ENCODE measurements at places on chromosomes 3 and 15.

DNA sequence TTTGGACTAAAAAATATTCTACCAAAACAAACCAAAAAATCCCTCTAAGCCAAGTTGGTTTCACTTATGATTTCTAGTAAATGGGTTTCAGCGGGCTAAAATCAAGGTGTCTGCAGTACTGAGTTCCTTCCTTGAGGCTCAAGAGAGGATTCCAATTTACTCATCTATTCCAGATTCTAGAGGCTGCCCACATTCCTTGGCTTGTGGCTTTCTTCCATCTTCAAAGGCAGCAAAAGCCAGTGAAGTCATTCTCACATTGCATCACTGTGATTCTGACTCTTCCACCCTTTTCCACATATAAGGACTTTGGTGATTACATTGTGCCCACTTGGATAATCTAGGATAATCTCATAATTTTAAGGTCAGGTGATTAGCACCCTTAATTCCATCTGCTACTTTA lies 48.1 kb downstream of the DPPA2 start:
- DNase-seq: no peak

DNA sequence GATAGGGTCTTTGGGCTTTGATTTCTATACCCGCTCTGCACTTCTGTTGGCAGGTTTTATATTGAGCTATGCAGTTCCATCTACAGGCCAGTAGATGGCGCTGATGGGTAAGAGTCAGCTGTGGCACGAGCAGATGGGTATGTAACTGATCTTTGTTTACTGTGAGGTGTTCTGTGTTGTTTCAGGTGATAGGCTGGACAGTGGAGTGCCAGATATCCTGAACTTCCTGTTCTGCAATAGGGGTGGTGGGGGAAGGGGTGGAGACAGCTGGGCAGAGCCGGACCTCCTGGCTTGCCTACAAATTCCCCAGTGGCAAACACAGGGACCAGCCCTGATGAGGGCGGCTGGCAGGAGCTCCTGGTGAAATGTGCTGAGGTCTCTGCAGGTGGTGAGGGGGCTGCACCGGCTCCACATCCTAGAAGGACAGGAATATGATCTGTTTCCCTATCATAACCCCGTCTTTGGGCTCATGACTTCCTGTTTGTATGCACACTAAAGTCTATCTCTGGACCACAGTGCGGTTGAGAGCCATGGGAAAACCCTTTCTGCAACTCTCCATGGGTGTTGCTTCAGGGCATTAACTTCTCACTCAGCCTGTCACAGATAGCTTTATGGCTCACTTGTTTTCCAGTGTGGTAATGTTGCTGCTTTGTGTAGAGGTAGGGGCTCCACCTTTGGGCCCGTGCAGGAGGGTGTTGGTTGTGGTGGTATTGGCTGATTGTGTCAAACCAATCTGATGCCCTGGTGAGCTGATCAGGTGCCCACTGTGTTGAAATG lies 13.4 kb upstream of the FAM98B start:
- peak; percentile 57 for DNase-seq

DNA sequence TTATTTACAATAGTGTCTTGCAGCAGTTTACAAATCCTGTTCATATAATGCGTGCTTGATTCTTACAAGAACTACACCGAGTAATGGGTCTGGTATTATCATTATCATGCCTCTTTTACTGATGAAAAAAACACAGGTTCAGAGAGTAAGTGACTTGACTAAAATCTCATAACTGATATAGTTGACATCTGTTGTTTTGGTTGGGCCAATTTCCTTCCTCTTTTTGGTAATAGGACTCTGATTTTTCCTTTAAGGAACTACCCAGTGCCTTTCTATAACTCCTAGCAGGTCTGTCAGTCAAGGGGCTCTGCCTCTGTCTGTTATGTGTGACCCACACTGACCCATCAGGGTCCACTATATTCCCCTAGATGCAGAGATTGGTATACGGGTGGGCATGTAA lies 14.6 kb upstream of the BLOC1S6 start:
- no peak for DNase-seq

DNA sequence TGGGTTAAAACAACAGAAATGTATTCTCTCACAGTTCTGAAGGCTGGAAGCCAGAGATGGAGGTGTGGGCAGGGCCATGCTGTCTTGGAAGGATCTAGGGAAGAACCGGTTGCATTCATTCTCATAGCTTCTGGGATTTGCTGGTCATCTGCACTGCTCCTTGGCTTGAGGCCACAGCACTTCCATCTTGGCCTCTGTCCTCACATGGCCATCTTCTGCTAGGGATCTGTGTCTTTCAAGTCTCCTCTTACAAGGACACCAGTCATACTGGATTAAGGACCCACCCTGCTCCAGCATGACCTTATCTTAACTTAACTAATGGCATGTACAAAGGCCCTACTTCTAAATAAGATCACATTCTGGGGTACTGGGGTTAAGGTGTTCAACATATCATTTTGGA lies 47.7 kb downstream of the RPLP1 start:
- DNase-seq: no peak

DNA sequence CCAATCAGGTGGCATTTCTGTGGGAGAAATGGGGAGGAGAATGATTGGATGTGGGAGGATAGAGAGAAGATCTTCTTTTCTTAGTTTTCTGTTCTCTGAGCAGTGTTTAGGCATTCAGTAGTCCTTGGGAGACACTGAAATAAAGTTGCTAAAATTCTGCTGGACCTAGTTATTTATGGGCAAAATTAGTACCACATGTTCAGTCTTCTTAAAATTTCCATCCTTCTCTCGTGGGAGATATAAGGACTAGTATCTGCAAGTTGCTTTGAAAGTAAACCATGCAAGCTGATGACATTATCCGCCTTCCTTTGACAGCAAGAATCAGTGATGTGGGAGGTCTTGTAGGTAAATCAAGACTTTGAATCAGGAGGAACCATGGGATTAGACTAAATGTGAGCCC lies 19.9 kb upstream of the CHST2 start:
- DNase-seq: no peak

- no peak for DNase-seq
Observed at GRCh38 chr15:58566029-58566428, 134.2 kb downstream of the LIPC start.

DNA sequence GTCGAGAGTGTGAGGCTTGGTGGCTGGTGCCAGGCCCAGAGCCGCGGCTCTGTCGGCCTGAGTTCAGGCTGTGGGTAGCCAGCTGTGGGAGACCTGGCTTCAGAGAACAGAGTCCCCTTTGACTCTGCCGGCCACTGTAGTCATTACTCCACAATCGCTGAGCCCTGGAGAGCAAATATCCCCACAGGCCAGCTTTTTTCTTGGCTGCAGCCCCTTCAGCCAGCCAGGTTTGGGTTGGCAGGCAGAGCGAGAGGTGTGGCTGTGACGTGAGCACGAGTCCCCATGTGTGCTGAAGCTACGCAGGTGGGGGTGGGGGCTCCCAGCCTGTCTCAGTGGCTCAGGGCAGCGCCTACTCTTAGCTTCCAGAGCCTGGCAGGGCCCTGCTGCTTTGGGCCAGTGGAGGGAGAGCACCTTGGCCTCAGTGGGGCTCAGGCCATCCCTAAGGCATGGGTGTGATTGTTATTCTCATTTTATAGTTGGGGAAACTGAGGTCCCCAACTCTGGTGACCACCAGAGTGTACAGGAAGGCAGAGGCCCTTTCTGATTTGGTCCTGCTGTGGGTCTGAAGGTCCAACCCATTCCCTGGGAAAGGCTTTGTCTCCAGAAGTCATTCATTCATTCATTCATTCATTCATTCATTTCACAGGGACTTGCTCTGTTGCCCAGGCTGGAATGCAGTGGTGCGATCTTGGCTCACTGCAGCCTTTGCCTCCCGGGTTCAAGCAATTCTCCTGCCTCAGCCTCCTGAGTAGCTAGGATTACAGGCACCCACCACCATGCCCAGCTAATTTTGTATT lies 45.7 kb upstream of the LCTL start:
- DNase-seq: no peak

DNA sequence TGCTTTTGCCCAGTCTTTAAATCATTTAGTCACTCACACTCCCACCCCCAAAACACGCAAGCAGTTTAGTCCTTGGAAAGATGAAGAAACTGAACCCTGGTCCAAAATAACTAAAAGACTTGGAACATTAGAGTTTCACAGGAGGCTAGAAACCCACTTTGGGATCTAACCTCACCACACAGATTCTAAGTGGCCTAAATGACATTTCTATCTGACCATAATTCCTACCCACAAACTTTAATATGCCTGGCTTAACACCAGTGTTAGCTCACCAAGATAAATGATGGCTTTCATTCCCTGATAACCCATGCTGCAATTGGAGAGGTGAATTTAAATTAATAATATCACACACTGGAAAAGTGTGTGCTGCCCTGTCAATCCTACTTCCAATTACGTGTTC lies 295.3 kb upstream of the UBE2E2 start:
- no peak for DNase-seq

DNA sequence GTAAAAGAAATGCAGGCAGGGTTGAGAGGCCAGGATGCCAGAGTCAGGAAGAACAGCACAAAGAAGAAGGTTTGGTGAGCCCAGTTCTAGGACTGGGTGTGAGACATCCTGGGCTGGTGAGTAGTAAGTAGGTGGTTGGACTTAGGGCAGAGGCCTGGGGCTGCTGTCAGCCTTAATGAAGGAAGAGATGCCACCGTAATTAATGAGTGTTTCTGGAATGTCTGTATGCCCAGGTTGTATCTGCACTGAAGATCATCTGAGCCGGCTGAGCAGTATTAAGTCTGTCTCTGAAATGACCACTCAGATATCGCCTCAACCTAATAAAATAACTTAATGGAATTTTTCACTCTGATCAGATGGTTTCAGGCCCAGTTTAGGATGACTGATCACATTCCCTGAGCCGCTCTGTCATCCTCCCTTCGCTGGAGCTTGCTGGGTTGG lies 532.9 kb upstream of the IL12A start:
- DNase-seq: no peak

- DNase-seq: no peak
Observed at GRCh38 chr15:64216730-64217428, 54.1 kb upstream of the PPIB start.

DNA sequence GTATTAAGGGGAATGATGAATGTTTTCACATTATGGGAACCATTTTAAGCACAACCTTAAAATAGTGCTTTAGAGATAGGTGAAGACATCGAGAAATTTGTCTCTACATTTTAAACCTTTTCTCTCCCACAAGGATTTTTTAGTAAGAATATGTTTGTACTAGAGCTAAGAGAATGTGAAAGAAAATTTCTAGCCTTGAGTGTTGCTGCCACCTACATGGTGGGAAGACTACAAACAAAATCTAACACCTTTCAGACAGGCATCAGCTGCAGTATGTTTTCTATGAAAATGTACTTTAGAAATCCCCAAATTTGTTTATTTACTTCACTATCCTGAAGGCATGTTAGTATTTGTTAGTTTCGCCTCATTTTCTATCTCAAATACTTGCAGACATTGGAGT lies 247.4 kb downstream of the WDR72 start:
- DNase-seq: no peak

DNA sequence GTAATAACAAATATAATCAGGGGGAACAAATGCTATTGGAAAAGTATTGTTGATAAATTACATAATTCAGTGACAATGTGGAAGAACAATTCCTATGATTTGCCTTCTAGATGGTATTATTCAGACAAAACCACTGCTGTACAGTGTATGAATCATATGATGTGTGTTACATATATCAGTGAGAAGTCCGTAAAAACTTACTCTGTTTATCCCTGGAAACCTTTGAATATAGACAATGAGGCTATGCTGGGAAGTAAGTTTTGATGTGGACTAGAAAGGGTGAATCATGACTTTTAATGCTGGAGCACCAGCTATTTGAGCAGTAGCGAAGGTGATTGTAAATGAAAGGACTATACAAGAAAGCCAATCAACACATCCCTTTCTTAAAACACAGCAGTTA lies 17.9 kb downstream of the C3orf38 start:
- no peak for DNase-seq

DNA sequence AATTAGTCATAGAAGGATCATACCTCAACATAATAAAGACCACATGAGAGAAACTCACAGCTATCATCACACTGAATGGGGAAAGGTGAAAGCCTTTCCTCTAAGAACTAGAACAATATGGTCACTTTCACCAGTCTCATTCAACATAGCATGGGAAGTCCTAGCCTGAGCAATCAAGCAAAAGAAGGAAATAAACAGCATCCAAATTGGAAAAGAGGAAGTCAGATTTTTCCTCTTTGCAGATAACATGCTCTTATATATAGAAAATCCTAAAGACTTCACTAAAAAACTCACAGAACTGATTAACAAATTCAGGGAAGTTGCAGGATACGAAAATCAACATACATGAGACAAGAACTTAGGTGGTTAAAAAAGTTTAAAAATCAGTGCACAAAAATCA lies 24.7 kb downstream of the MAP3K13 start:
- DNase-seq: no peak

DNA sequence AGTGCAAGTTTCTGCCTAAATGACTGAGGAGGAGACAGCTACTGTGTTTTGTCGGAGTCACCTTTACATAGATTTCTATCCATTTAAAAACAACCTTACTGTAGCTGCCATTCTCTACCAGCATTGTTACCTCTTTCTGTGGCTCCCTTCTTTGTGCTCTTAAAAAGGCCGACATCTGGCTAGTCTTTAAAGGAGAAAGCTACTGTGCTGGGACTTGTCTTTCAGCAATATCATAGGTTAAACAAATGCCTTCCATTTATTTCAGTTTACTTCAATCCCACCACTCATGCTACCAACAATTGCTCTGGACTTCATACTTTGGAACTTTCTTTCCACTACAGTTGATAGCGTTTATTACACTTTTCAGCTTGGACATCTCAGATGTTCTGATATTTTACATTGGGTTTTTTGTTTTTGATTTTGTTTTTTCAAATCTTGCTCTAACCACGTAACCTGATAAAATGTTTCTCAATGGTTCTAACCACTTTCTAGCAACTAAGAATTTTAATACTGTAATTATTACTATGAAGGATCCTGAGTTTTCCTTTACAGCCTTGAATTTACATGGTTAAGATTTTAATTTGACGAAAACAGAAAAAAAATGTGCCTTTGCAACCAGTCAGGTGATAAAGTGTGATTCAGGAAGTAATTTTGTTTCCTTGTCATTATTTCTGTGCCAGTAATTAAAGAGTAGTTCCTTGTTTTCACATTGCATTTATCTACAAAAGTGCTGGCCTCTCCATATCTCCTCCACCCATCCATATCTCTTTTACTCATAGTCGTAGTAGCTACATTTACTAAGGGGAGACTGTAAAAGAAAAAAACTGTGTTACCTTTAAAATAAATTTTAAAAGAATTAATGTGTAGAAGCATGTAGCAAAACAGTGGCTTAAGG lies 1.3 kb upstream of the CBLB start:
- no peak for DNase-seq

- peak; percentile 55 for DNase-seq
Observed at GRCh38 chr3:138068579-138069174, 46.7 kb downstream of the DZIP1L start.

DNA sequence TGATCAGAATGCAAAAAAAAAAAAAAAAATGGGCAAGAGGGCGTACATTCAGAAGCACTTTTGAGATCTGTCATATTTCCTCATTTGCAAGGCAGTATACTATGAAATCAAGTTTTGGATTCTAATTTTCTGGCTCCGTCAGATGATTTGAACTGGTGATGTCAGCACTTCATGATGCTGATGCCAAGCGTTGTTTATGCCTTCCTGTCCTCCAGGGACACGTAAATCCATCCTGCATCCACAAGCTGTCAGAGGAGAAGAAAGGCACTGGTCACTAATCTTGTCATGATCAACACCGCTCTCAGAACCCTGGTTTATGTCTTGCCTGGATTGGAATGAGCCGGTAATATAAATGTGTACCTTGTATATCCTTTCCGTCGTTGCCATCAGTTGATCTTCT lies 152.1 kb upstream of the EPHA3 start:
- no peak for DNase-seq
